Progenitor cell of endocrine pancreas (in vitro differentiated cells): ENCODE measurements at places on chromosomes 13 and 19. TPM values are rescaled to one million over a fixed set of nuclear protein-coding genes. Genes with fewer than 3 reads are reported as not detected.

Gene ENOX1
- 2.2 and 2.5 TPM in 2 replicates for total RNA-seq

Gene INSL3
- not detected in 2 replicates for total RNA-seq

Gene TUBA3C
- not detected in 2 replicates for total RNA-seq

Gene IQCN
- total RNA-seq: 10.5 and 10.9 TPM in 2 replicates

Gene EHD2
- total RNA-seq: 0.41 and 0.64 TPM in 2 replicates

Gene SIGLEC12
- total RNA-seq: not detected in 2 replicates

GRCh38 chr19:6533000-6533328, 2.1 kb downstream of the TNFSF9 start:
- DNase-seq: no peak

- no peak for DNase-seq
Observed at GRCh38 chr19:42251572-42252358, 3.2 kb downstream of the ERF start.

DNA sequence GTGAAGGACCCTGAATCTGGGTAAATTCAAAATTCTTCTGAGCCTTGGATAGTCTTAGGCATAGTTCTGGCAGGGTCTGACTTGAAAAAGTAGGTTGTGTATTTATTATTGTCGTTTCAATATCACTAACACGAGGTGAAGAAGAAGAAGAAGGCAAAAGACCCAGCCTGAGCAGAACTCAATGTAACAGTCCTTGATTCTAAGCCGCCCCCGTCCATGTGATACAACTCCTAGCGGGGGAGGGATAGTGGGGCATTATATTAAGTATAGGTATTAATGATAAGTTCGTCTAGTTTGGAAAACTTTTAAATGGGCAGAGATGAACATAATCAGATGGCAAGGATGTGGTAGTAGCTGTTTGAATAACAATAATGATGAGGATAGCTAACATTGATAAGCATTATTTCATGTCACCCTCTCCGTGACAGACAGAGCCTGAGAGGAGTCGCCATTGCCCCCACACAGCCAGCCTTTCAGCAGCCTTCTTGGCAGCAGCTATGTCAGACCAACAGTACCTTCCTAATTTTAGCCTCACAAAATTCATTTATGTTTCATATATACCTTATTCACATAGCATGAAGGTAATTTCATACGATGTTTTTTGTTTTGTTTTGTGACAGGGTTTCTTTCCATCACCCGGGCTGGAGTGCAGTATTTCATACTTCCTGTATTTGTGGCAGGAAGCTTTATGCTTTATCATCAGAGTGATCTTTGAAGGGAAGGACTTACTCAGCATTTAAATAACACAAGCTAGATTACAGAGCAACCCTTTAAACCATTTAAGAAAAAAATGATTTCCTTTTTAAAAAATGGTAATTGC, 64.4 kb upstream of the NPAS1 start:
- DNase-seq: no peak

- DNase-seq: no peak
Observed at GRCh38 chr19:2611483-2612464, 90.7 kb downstream of the GNG7 start.

GRCh38 chr19:35882114-35882832, 13.9 kb downstream of the APLP1 start:
- no peak for DNase-seq

GRCh38 chr19:54387991-54388801, 23.5 kb upstream of the LAIR1 start:
- DNase-seq: no peak

- no peak for DNase-seq
Observed at GRCh38 chr19:56314018-56314380, 640 bp downstream of the ZSCAN5A start.

DNA sequence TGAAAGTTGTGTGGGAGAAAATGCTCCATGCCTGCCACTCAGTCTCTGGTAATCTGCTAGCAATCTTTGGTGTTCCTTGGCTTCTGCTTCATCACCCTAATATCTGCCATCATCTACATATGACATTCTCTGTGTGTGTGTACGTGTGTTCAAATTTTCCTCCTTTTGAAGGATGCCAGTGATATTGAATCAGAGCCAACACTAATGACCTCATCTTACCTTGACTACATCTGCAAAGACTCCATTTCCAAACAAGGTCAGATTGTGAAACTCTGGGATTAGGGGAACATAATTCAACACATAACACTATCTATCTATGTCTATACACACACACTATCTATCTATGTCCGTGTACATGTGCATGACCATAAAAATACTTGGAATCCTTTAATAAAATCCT, 81.4 kb upstream of the IRS2 start:
- no peak for DNase-seq

GRCh38 chr13:97896446-97896845, 57.0 kb upstream of the IPO5 start:
- DNase-seq: no peak

- peak; percentile 54 for DNase-seq
Observed at GRCh38 chr19:28633319-28634018, 579.5 kb downstream of the UQCRFS1 start.

DNA sequence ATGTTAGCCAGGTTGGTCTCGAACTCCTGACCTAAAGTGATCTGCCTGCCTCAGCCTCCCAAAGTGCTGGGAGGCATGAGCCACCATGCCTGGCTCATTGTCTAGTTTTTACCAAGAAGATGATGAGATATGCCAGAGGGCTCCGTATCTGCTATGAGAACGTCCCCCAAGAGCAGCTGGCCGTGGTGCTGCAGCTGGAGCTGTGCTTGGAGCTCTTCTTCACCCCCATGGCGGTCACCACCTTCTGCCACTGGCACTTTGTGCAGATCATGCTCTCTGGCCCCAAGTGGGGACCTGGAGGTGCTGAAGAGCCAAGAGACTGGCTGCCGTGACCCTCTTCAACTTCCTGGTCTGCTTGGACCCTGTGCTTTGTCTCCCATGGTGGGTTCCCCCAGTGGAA, 36.8 kb downstream of the GPR42 start:
- no peak for DNase-seq

DNA sequence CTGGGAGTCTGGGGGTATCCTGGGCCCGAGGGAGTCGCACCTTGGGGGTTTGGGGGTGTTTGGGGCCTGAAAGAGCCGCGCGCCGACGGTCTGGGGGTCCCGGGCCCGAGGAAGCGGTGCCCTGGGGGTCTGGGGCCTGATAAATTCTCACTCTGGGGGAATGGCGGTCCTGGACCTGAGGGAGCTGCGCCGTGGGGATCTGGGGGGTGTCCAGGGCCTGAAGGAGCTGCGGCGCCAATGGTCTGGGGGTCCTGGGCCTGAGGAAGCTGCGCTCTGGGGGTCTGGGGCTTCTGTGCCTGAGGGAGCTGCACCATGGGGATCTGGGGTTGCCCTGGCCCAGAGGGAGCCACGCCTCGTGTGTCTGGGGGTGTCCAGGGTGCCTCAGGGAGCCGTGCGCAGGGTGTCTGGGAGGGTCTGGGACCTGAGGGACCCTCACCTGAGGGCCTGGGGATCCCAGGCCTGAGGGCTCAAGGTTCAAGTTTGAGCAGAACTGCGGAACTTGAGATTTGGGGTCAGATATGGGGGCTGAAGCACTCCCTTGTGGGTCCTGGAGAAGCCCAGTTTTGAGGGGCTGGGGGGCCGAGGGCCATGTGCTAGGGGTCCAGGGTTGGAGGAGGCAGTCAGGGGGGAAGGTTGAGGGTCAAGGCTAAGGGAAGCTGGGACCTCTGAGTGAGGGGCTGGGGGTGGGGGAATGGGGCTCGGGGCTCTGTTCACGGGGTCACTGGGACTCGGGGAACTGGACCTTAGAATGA, 1.1 kb downstream of the HDGFL2 start:
- DNase-seq: no peak

DNA sequence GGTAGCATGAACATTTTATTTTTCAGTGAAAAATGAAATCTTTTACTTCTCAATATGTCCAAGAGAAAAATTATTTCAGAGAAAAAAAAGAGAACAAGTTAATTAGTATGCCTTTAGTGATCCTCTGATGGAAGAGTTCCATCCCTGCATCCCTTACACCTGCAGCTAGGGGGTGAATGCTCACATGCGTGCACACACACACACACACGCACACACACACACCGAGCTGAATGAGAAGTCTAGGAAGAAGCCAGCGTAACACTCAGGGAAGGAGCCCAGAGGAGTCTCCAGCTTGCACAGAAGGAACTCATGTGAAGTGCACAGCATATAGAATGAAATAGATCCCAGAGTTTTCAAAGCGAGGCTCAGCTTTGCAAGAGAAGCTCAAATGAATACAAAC, 510.5 kb downstream of the IRS2 start:
- no peak for DNase-seq

DNA sequence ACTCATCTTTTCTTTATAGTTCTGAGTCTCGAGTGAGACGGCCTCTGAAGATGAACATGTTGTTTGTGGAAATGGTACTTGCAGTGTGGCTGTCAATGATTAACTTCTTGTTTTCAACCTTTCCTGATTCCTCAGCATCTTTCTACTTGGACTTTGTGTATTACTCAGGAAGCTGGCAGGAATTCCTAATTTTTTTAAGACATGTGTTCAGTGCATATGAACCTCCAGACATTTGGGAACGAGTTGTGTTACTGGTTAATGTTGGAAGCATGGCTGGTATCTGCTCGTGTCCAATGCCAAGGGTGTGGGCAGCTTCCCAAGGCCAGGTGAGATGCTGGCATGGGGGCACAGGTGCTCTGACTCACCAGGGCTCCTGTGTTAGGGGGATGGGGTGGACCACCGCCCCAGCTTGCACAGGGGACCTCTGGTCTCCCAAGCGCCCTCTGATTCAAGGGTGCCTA, 61.1 kb upstream of the MCF2L start:
- no peak for DNase-seq

- no peak for DNase-seq
Observed at GRCh38 chr13:68261105-68261504, 1031.0 kb upstream of the PCDH9 start.

DNA sequence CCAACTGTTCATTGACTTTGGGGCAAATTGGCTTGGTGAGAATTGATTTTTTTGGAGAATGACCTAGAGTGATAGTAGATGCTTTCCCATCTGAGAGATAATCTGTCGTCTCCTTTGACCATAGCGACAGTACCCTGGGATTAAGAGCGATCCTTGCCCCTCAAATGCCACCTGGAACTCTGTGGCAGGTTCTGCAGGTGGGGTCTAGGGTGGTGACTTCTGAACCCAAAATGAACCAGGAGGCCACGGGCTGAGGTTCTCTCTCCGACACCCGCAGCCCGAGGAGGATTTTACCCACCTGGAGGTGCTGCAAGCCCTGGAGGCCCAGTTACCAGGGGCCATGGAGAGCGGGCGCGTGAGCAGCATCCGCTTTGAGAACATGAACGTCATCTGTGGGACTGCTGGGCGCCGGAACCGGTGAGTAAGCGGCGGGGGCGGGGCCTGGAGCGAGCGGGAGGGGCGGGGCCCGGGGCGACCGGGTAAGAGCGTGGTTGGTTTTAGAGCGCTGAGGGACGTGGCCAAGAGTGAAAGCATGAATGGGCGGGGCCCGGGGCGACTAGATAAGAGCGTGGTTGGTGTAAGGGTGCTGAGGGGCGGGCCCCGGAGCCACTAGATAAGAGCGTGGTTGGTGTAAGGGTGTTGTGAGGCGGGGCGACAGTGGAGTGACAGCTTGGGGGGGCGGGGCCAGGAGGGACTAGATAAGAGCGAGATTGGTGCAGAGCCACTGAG, 8.6 kb downstream of the C19orf81 start:
- DNase-seq: peak; percentile 85

DNA sequence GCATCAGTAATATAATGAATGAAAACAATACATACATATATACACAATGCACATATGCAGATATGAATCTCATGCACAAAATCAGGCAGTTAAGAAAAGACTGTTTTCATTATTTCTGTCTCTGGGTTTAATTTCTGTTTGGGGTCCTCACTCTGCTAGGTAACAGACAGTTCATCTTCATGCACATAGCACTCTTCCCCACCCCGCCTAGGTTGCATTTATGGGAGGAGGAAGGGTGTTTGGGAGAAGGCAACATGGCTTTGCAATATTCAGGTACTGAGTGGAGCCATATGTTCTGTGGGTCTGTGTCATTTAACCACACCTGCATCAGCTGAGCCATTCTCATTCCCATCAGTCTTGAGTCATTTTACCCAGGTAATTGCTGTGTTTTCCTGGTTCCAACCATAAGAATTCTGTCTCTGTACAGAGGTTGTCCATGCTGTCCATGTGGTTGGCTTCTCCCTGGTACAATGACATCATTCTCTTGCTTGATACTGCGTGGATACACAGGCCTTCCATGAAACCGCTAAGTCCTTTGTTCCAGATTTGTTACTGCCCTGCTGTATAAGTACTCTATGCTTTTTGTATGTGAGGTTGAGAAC, 45.3 kb downstream of the RFC3 start:
- no peak for DNase-seq

GRCh38 chr13:24276306-24276705, 33.1 kb upstream of the C1QTNF9 start:
- DNase-seq: no peak

DNA sequence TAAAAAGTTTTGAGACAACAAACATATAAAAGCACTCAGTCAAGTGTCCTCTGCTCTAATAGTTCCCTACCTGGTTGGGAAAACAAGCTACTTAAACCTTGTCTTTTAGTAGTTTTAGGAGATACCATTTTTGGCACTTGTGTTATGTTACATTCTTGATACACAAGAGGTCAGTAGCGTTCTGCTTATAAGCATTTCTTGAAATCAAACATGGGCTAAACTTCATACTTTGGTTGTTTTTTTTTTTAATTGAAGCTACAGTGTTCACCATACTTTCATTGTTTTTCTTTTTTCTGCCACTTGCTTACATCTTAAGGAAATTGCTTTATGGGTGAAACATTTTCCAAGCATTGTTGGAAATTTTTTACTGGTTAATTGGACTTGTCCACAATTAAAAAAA, 12.9 kb downstream of the NHLRC3 start:
- DNase-seq: no peak

DNA sequence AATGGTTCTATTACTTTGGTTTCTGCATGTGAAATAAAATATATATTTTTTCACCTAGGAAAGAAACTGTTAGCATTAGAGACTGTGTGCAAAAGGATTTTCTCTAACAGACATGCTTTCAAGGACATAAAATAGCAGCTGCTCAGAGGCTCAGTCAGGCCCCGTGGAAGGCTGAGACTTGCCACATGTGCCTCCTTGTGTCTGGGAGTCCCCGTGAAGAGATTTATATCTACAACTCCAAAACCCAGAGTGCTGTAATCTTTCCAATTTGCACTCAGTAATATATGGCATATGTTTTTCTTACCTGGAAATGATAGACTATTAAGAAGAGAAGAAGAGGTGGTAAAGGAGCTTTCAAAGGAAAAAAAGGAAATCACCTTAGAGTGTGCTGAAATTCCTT, 371.6 kb upstream of the OBI1 start:
- no peak for DNase-seq

DNA sequence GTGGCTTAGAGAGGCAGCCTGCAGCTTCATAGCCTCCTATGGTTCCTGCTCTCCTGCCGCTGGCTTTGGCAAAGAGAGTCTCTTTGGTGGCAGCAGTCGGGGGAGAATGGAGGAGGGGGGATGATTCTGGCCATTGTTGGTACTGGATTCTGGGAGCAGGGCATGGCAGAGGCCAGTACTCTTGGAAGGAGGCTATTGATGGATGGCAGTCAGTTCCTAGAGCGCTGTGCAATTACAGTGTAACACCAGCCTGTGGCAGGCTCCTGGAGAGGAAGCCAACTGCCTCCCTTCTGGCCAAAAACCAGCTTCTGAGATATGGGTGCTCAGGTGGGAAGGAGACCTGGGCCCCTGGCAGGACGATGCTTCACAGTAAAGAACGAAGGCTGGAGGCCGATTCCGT, 47.9 kb upstream of the TMTC4 start:
- DNase-seq: no peak
